Nephron progenitor cell (in vitro differentiated cells): ENCODE measurements at places on chromosomes 5 and 9.

- no peak for DNase-seq
Measured at GRCh38 chr5:181160-181559, 10.1 kb upstream of the LRRC14B start.

GRCh38 chr5:138583984-138584637, 8.9 kb upstream of the HSPA9 start:
- DNase-seq, result no peak

DNA sequence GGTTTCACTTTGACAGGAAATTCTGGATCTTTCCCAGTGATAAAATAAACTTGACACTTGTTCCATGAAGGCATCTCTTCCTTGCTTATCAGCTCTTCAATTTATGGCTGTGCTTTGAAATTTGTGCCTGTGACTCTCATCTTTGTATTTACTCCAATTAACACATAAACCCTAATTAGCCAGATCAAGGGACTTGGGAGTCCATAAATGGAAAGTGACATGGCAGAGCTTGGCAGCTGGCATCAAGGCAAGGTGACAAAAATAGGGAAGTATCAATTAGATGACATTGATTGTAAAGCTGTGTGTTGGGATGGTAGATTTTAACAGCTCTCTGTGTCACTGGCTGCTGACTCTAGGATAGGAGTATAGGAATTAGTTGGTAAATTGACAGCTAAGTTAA, 133.9 kb downstream of the PBX3 start:
- no peak for DNase-seq

GRCh38 chr5:90854169-90854568, 295.6 kb downstream of the ADGRV1 start:
- no peak for DNase-seq

- DNase-seq, result no peak
Measured at GRCh38 chr9:108776920-108777639, 78.7 kb downstream of the ACTL7B start.

GRCh38 chr9:106675780-106676179, 187.2 kb upstream of the ZNF462 start:
- DNase-seq, result no peak
